ENCODE measurements at places on chromosomes 5 and 9.

- DNase-seq: peak; percentile 45
Observed at GRCh38 chr9:92324431-92324830, 719 bp downstream of the NOL8 start.

GRCh38 chr5:27308153-27308552 is 269.8 kb upstream of the CDH9 start:
- DNase-seq: no peak

DNA sequence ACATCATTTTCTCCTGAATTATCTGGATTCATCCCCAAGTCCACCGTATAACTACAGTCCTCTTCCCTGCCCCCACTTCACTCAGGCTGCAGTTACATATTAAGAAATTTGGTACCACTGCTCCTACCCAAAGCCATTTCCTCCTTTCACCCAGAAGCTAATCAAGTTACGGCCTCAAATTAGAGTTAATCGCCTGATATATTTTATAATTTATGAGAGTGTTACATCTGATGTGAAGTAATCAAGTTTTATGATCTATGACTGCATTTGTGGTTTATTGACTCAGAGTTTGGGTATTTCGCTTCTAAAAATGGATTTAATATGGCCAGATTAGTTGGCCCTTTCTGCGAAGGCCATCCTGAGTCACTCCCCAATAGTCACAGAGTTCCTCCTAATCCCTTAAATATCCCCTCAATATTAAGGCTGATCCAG is 223.6 kb upstream of the KIF2A start:
- no peak for DNase-seq

DNA sequence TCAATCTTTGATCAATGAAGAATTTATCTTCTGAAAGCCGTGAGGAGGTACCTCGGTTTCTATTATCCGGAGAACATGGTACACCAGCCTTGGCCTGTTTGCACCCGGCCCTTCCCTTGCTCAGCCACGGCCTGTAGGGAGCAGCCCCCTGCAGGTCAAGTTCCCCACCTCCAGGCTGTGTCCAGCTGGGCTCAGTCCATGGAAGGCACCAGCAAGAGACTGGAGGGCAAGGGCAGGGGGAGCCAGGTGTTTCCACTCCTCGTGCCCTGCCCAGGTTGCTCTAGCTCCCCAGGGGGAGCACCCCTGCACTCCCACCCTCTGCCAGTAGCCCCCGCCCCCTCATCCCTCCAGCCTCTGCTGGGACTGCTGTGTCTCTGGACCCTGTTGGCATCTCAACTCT is 87.3 kb upstream of the ADAMTS2 start:
- DNase-seq: no peak

DNA sequence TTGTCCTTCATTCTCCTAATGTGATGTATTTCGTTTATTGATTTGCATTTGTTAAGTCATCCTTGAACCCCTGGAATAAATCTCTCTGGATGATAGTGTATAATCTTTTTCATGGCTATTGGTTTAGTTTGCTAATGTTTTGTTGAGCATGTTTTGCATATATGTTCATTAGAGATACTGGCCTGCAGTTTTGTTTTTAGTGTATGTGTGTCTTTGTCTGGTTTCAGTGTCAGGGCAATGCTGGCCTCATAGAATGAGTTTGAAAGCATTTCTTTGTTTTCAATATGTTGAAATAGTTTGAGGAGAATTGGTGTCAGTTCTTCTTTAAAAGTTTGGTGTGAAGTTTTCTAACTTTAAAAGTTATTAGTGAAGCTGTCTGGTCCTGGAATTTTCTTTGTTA is 149.6 kb upstream of the ATP10B start:
- no peak for DNase-seq

DNA sequence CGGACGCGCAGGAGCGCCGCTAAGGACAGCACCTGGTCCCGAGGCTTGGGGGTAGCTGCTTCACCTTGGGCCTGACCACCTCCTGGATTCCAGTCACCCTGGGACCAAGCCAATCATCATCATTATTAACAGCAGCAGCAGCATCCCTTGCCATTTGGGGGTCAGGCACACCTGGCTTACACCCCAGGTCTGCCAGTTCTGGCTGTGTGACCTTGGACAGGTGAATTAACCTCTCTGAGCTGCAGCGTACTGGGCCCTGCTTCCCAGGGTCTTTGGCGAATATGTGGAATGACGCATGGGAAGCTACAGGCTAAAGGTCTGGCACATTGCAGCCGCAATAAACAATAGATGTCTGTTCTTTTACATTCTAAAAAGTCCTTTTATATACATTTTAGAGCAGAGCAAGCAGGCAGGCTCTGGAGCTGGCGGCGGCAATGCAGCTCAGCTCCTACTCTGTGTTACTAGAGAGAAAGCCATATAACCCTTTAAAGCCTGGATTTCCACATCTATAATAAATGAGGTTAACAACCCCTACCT is 97.8 kb upstream of the CPLX2 start:
- no peak for DNase-seq

DNA sequence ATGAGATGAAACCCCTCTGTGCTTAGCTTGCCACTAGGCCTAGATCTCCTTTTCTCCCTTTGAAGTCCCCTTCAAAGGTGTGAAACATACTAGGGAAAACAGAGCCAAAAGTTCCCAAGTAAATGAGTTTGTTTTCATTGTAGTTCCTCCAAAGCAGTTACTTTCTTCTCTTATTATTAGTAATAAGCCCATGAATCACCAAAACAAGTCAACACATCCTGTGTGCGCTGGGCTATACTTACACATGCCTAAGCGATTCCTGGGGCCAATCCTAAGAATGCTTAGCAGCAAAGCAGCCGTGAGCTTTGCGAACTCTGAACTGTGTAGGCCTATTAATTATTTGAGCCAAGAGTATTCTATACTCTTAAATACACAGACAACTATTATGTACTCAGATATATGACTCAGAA is 7.6 kb downstream of the ENC1 start:
- no peak for DNase-seq

DNA sequence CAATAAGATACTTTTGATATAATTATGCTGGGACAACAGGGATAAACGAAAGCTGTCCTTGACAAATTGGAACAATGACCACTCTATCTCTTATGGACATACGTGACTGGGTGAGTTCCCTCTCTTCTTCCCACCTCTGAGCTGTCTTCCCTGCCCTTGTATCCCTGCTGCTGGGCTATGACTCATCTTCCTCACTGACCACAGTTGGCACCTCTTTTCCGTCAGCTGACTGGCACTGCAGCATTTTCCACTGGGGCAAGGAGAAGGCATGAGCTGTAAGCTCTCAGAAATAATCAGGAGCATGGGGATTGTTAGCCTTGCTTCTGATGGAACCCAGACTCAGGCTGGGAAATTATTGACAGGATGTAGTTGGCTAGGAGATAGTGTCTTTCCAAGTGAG is 48.7 kb downstream of the PCSK1 start:
- DNase-seq: no peak

GRCh38 chr9:78622126-78622525 is 325.2 kb downstream of the PSAT1 start:
- DNase-seq: no peak

DNA sequence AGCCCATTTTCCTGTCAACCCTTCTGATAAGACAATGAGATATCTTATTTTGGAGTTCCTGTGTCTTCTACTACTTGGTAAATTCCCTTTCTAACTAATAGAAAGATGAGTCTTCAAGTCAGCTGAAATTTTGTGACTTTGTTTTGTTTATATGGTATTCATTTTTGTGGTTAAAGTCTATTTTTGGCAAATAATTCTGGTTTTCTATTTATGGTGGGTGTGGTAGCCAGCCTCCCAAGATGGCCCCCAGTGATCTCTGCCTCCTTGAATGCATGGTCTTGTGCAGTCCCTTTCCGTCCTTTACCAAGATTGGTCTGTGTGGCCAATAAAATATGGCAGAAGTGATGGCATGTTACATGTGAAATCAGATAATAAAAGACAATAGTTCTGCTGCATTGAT is 91.5 kb downstream of the NR3C1 start:
- no peak for DNase-seq

GRCh38 chr5:144583541-144584449 is 413.1 kb downstream of the KCTD16 start:
- no peak for DNase-seq

- no peak for DNase-seq
Observed at GRCh38 chr5:16936989-16937438, 926 bp upstream of the MYO10 start.

GRCh38 chr5:159908591-159908940 is 7.7 kb upstream of the ADRA1B start:
- no peak for DNase-seq

DNA sequence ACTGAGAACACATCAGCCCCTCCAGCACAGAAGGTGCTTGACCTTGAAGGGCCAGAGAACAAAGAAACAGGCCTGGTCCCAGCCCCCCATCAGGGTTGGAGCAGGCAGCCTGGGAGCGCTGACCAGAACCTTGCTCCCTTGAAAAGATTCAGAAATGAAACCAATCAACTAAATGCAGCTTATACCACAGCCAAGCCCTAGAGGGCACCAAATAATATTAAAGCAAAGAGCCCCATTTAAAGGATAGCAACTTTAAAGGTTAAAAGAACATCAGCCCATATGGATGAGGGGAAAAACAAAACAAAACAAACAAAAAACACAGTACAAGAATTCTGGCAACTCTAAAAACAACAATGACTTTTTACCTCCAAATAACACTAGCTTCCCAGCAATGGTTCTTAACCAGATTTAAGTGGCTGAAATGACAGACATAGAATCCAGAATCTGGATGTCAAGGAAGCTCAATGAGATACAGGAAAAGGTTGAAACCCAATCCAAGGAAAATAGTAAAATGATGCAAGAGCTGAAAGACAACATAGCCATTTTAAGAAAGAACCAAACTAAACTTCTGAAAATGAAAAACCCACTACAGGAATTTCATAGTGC is 471.9 kb downstream of the MTRR start:
- no peak for DNase-seq

- no peak for DNase-seq
Observed at GRCh38 chr5:14123974-14124482, 19.1 kb upstream of the TRIO start.

DNA sequence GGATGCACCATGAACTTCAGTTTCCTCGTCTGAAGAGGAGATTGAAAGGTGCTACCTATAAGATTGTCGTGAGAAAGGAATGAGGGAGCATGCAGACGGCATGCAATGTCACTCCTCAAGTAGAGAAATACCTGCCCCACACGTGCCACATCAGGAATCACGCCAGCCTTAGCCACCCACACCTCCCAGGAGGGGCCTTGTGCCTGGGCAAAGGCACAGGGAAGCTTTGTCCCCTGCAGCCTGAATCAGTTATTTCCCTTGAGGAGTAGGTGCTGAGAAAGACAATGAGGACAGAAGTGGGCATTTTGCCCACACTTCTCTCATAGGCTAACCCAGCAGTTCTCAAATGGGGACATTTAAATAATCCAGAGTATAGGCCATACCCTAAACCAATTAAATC is 31.0 kb downstream of the FSTL4 start:
- DNase-seq: no peak

- DNase-seq: no peak
Observed at GRCh38 chr5:22238047-22238446, 615.1 kb downstream of the CDH12 start.

- DNase-seq: no peak
Observed at GRCh38 chr5:104932431-104932830, 1369.8 kb upstream of the NUDT12 start.

DNA sequence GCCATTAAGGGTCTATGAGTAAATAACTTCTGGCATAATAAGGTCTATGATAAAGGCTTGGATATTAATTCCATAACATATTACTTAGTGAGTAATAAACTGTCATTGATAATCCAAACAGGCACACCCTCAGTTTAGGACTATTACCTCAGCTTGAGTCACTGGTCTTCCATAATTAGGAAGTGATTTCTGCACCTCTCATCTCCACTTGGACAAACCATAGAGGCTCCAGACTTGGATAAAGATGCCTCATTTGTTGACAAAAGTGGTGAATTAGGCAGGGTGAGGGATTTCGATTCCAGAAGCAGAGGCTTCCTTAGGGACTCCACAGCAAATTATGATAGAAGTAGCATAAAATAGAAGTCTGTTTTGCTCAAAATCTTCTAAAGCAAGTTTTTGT is 127.5 kb upstream of the MTAP start:
- no peak for DNase-seq

DNA sequence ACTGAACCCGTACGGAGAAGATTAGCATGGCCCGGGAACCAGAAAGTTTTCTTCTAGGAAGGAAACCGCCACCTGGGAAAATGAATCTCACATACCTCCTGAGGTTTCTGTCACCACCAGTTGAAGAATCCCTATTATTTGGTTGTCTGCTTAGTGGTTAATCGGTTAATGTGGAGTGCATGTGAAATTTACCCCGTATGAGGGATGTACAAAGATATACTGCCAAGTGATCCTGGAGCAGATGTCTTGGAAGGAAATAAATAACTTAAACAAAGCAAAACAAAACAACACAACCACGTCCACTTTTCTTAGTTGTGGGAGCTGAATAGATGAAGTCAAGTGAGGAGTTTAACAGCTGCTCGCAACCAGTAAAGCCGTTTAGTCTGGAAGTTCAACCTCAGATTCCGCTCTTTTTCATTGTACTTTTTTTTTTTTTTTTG is 3.8 kb downstream of the DMRT2 start:
- DNase-seq: no peak

DNA sequence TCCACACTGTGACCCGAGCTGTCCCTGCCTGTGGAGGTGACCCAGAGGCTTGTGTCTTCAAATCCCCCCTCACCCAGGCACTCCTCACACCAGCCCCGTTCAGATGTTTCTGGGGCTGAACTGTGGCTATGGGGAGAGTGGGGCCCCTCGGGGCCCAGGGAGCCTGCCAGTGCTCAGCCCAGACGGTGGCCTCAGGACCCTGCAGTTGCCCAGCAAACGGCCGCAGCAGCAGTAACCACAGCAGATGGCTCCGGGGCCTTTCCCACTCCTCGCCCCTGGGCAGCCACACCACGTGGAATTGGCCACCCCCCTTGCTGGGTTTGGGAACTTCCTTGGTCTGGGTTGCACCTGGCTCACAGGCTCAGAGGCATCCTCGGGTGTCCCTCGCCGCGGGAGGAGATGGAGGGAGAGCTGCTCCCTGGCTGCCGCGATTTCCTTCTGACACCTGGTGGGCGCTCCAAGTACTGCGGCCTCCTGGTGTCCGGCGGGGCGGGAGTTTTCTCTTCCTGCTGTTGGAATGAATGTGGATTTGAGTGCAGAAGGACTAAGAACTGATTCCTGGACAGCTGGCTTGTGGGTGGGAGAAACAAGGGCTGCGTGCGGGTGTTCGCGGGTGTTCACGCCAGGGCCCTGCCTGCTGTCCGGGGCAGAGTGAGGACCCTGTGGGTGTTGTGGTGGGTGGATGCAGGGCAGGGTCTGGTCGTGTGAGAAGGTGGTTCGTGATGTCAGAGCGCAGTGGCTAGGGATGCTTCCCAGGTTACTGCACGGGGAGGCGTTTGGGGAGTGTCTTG is 97.5 kb downstream of the COL5A1 start:
- DNase-seq: peak; percentile 30

DNA sequence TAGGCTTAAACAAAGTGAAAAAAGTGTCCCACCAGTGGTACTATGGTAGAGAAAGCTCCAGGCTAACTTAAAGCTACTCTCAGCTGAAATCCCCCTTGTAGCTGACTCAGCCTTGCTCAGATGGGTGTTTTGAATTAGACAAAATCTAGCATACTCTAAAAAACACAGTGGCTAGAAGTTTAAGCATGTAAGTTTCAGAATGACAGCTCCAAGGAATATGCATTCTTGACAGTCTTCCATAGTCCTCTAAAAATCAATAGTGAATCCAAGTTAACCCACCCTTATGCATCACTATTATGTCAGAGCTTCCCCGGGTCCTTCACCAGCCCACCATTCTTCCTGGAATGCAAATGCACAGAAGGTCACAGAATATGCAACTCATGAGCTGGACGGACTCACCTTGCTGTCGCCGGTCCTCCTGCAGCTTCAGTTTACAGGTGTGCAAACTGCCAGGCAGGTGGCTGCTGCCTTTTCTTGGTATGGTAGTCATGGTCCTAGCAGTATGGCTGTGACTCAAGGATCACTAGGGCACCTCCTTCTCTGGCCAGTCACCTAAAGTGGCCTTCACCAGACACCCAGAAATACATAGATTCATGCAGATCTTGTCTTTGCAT is 668 bp downstream of the RANBP3L start:
- DNase-seq: no peak
